ENCODE measurements at places on chromosomes 7 and 10.

DNA sequence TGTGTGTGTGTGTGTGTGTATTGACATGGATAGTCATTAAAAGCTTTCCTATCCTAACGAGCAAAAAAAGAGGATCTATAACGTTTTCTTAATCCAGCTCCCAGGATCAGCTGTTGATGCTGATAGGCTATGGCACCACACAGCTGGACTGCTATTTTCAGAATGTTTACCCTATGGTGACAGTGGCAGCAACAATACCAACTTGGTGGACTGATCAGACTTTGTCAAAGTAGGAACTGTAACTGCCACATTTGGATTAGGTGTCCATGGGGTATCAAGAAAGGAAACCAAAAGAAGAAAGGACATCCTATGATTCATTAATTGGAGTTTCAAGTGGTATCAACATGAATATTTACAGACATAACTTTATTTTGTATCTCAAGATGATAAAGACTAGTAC, 2.7 kb upstream of the CLEC5A start:
- no peak for DNase-seq

DNA sequence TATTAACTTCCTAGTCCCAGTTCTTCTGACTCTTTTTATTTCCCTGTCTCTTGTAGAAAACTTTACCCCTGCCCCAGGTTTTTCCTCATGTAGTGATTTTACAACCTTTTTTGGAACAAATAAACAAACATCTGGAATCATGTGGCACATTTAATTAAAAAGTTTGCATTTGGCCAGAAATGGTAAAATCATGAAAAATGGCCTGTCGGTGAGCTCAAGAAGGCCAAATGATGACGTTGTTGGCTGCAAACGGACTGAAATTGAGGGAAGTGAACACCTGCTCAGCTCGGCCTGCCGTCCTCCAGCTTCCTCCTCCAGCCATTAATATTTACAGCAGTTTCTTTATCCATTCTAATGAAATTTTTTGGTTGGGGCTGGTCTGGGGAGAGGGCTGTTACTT, 902.8 kb downstream of the LRMDA start:
- no peak for DNase-seq

DNA sequence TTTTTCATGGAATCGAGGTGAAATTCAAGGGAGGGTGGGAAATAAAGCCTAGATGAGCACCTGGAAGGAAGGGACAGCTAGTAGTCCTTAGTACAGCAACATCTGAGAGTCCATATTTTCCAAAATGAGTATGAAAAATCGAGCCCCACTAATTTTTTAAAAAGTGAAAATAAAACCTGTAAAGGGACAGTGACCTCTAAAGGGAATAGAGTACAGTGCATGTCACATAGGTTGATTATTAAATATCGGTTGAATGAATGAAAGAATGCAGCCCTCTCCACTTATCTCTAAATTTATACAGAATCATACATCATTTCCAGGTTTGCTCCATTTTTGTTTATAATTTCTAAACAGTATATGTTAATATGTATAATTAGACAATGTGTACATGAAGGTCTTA, 1088.5 kb upstream of the GHITM start:
- no peak for DNase-seq

DNA sequence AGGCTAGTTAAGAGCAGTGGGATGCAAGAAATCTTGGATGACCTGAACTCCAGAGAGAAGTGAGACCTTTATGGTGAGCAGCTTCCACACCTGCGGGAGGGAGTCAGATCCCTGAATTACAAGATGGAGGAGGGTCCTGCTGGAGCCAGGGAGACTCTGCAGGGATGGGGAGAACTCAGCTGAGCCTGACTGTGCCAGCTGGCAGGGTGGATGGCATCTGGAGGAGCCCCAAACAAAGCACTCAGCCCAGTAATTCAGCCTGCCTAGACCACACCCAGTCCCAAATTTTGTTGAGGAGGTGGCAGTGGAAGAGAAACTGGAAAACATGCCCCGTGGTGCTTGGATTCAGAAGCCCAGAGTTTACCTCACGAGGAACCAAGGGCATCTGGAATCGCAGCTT, 208.2 kb downstream of the WDR11 start:
- DNase-seq = no peak

DNA sequence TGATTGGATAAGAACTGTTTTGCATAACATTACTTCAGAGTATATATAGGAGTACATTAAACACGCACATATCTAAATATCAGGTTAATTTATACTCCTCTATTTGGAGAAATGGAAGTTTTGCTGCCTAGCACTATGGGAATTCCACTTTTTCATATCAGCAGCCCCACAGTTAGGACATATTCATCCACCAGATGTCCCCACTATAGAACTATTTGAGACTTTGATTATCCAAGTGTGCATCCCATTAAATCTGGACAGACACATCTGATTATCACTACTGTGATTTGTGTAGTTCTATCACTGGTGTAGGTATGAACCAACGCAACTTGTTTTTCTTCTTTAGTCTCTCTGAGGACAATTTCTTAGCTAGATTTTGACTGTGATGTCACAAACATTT, 345.7 kb downstream of the THSD7A start:
- DNase-seq = no peak

- DNase-seq = no peak
Observed at GRCh38 chr10:29751684-29752083, 116.9 kb upstream of the SVIL start.

GRCh38 chr7:43294080-43294630, 181.7 kb downstream of the HECW1 start:
- no peak for DNase-seq

DNA sequence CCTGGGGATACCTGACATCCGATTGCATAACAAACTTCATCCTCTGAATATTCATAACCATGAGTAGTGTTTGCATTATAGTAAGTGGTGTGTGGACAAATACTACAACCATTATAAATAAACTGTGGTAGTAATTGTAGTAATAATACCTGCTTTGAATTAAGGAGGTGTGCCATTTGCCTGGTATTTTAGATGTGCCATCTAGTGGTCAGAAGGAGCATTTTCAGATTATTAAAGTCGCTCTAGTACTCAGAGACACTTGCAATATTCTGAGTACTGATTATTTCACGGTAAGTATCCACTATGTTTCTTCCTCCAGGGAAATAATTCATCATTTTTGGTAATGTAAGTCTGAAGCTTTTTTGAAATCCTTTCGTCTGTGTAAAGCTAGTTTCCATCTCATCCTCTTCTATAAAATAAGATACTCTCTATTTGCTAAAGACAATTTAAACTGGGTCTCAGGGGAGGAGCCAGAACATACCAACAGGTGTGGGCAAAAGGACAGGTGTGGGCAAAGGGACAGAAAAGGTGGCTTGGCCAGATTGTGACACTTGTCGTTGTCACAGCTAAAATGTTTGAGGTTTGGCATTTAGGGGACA, 115.3 kb upstream of the WDR11 start:
- no peak for DNase-seq

DNA sequence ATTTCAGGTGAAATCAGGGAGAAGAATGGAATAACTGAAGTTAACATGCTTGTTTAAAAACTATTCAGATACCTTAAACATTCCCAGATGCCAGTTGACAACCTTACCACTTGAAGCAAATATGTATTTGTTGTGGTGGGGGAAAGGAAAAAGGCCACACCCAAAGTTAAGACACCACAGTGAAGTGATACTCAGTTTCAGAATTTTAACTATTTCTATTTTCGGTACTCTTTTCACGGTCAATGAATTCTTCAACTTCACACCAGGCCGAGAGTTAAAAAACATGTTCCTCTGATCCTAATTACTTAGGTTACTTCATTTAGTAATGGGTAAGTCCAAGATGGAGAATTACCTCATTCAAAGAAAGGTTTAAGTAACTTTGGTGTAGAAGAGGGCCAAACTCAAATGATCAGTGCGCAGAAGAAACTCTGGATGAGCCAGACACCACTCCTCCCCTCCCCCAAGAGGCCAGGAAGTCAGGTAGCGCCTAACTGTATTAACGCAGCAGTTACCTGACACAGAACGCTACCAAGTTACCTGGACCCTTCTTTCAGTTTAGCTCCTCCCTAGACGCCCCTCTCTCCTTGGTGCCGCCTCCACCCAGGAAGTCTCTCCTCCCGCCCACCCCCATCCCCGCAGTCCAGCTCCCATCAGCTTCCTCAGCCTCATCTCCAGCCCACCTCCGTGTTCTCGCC, 700 bp downstream of the MTPN start:
- DNase-seq = no peak

GRCh38 chr7:130223646-130224045, 16.0 kb downstream of the SSMEM1 start:
- DNase-seq = no peak

- DNase-seq = no peak
Observed at GRCh38 chr10:69418052-69418752, 1.5 kb upstream of the TACR2 start.

GRCh38 chr7:107049971-107050532, 5.5 kb downstream of the PRKAR2B start:
- DNase-seq = no peak

GRCh38 chr7:43769791-43770465, 11.4 kb downstream of the BLVRA start:
- no peak for DNase-seq

DNA sequence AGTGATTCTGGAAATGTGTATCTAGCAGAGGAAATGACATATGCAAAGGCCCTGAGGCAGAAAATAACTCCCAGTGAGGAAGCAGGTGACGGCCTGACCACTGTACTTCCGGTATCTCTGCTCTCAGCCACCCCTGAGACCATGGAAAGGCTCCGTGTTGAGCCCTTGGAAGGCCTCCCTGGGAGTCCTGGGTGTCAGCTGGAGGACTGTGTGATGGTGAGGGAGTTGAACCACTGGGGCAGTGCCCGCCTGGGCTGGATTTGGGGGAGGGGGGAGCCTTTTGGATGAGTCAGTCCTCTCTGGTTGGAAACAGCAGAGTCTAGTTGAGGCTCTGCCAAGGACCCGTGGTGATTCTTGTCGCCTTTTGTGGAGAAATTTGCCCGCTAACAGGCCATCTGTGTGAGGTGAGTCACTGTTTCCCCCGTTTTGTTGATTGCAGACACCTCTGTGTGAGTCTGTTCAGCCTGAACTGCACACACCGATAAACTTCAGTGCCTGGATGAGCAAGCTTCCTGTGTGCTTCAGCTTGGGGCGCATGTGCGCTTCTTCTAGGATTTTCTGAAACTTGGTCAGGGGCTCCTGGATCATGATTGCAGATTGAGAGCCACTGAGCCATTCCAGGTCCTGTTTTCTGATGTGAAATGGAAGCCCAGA, 98.6 kb downstream of the GRK5 start:
- peak; percentile 75 for DNase-seq

- no peak for DNase-seq
Observed at GRCh38 chr7:4882169-4883032, 1.1 kb downstream of the RADIL start.

DNA sequence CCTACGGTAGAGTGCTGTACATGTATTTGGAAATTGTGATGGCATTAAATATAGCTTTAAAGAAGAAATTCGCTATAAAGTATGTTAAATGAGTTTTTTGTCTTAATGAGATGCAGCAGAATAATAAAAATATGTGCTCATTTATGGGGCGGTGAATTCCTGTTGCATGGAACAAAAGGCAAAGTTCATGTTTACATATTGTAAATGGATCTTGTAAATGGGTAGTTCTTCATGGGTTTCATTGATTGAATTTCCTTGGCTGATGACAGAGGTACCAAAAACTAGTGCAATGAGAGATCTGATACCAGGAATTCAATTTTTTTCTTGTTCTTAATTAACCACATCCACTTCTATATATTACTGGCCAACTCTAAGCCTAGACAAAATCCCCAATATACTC, 284.2 kb downstream of the SUGCT start:
- no peak for DNase-seq

GRCh38 chr7:24654305-24654704, 81.1 kb downstream of the PALS2 start:
- no peak for DNase-seq

- no peak for DNase-seq
Observed at GRCh38 chr7:84013616-84014240, 180.9 kb downstream of the SEMA3A start.

DNA sequence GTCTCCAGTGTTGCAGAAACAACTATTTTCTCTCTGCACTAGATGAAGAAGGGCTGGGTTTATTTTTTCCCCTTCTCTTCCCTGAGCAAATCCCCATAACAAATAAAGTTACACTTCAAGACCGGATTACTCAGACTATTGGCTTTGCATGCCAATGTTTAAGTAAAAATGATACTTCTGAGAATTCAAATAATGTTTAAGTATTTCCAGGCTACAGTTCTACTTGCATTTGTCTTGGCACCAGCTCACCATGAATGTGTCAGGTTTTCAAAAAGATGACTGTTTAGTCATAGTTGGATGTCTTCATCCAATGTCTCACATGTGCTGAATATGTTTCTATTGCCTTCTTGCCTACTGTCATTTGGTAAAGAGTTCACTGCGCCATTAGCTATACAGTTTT, 912.6 kb downstream of the GATA3 start:
- no peak for DNase-seq

GRCh38 chr7:128796327-128796726, 4.6 kb downstream of the CCDC136 start:
- no peak for DNase-seq

GRCh38 chr7:21269021-21269420, 158.9 kb upstream of the SP4 start:
- DNase-seq = no peak

DNA sequence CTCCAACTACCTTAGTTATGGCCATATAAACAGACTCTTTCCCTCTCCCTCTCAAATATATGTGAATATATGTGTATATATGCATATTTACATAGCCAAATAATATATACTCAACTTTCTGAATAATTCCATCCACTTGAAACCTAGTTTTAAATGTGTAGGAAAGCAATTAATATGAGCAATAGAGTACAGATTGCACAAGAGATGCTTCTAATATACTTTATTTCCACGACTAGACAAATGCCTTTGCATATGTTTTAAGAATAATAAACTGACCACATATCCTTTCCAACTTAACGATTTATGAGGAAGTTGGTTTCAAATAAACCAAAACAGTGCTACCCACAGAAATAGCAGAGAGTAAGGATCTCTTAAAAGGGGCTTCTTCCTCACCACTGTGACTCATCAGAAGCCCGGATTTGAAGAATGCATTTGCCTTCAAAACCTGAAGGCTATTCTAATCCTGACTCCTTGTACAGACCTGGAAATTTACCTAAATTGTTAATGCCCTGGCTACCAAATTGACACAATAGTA, 266.3 kb downstream of the AHR start:
- DNase-seq = no peak

DNA sequence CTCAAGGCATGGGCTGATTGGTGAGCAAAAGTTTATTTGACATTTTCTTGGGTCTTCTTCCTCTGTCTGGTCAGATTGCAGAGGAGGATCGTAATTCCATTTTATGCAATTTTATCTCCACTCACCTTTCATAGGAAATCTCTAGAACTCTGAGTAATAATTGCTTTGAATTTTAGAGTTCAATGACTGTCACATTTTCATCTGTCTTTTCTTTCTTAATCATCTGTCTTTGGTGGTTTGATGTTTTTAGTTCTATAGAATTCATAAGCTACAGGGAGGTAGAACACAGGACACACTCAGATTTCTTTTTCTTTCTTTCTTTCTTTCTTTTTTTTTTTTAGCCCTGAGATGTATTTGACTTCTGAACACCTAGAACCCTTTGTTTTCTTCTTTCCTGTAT, 11.6 kb downstream of the GATA3 start:
- no peak for DNase-seq

All from activated T-helper 9 cell treated with anti-CD3 and anti-CD28 coated beads, Interleukin-2, amount 50 U/mL, for 16 hours (primary cell).